ENCODE measurements at places on chromosomes 3 and 15. TPM values are rescaled to one million over a fixed set of nuclear protein-coding genes. Genes with fewer than 3 reads are reported as not detected.

DNA sequence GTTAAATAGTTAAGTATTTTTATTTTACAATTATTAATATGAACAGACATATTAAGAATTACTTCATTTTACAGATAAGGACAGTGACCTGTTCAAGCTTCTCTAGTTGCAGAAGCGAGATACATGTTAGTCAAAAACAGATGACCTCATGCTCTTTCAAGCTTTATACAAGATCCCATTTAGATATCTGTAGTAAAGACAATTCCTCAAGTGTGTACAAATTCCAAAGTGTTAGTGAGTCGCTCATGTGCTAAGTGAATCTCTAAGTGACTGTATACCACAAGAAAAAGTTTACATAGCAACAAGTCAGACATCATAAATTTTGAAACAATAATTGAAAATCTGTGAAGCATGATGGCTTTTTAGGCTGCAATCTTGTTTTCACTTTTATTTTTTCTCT is 293.8 kb downstream of the ROBO1 start:
- no peak for DNase-seq
- H3K27me3 ChIP-seq = no peaks in the 10 kb centered on the region
- no peaks in the 10 kb centered on the region for H3K36me3 ChIP-seq
- H3K27ac ChIP-seq = no peak overlapping the region
- no peak overlapping the region for H3K4me3 ChIP-seq
- no peaks in the 10 kb centered on the region for H3K4me1 ChIP-seq

DUOXA2 gene
- total RNA-seq = not detected

DNA sequence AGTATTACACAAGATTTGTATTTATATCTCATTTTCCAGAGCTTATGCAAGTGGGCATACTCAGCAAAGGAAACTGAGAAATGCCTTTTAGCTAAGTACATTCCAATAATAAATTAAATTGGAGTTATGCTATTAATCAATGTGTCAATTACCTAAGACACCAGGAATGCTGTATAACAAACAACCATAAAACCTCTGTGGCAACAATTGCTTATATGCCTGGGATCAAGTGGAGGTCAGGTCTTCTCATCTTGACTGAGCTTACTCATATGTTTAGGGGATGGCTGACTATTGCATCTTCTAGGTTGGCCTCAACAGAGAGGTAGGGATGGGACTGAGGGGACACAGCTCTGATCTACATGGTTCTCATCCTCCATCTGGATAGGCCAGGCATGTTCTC is 30.7 kb downstream of the CD200R1L start:
- H3K4me3 ChIP-seq = no peak overlapping the region
- H3K27me3 ChIP-seq = no peaks in the 10 kb centered on the region
- DNase-seq = peak; percentile 67
- no peaks in the 10 kb centered on the region for H3K36me3 ChIP-seq
- peaks cover 29% of the 10 kb centered on the region for H3K4me1 ChIP-seq

GRCh38 chr3:150433347-150433746 is 25.2 kb downstream of the TSC22D2 start:
- H3K27me3 ChIP-seq = no peaks in the 10 kb centered on the region
- H3K4me1 ChIP-seq = peaks cover 6% of the 10 kb centered on the region
- 0 out of 2 replicates have a peak, but pooled peaks cover 1% of the 10 kb centered on the region for H3K36me3 ChIP-seq
- no peak for DNase-seq
- H3K4me3 ChIP-seq = no peak overlapping the region

LSMEM2 gene
- under 0.01 TPM for total RNA-seq

DNA sequence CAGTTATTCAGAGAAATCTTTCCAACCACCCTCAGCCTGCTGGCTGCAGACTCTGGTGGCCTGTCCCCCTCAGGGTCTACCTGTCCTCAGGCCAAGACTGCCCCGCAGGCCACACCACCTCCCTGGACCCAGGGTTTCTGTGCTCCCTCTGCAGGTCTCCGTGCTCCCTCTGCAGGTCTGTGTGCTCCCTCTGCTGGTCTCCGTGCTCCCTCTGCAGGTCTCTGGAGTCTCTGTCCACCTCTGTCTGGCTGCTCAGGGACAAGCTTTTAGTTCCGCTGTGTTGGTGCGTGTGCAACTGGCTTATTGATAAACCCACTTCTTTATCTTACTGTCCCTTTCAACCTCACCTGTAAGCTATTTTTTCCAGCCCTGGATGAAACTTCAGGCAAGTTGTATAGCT is 30.1 kb downstream of the BDH1 start:
- no peak overlapping the region for H3K4me3 ChIP-seq
- no peak overlapping the region for H3K27ac ChIP-seq
- H3K27me3 ChIP-seq = peaks cover 5% of the 10 kb centered on the region
- peak; percentile 21 for DNase-seq

PAQR5 gene
- total RNA-seq = 2.7 TPM

DNA sequence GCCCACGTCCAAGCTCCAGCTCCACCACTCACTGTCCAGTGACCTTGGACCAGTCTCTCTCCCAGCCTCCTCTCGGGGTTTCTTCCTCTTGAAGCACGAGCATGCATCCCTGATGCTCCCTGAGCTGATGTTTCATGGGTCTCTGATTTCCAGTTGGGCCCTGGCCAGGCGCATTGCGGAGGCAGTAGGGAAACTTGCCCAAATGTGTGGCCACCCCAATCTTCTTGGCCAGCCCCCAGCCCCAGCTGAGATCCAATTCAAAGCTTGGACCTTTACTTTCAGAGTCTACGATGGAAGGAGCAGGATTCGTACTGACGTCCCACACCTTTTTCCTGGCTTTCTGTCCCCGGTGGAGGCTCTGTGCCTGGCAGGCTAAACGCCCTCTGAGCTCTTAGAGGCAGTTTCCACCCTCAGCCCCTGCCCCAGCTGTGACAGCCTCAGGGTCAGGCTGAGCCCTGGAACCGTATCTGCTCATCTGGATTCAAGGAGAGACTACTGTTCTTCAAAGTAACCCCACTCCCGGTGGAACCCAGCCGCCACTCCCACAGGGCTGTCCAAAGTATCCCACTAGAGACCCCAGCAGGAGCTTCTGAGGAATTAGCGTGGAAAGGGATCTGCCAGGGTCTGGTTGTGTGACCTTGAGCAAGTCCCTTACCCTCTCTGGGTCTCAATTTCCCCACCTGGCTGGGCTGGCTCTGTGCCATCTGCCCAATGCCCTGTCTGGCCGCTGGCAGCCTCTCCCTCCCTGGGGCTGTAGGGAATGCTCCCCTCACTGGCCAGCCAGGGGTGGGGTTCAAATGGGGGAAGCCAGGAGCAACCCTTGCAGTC is 37.4 kb downstream of the CPN2 start:
- H3K36me3 ChIP-seq = no peaks in the 10 kb centered on the region
- no peak overlapping the region for H3K4me3 ChIP-seq
- H3K27me3 ChIP-seq = peaks cover 70% of the 10 kb centered on the region
- H3K27ac ChIP-seq = no peak overlapping the region
- no peak for DNase-seq

TTLL13 gene
- not detected for total RNA-seq

EFHB gene
- under 0.01 TPM for total RNA-seq

DNA sequence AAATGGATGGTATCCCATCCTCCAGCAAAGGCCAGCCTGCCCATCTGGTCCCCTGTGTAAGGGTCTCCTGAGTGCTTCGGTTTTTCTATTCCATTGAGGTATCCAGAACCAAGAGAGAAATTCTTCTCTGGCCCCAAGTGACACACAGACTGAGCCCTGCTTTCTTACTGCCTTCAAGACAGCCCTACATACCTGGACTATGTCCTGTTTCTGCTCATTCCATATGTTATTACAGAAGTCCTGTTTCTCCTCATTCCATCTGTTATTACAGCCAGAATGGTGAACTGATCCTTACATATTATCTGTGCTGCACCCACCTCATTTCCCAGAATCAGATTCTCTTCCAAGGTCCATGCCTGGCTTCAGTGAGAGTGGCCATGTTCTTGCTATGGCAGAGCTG is 115.2 kb downstream of the DCLK3 start:
- H3K27ac ChIP-seq = no peak overlapping the region
- no peaks in the 10 kb centered on the region for H3K27me3 ChIP-seq
- H3K4me3 ChIP-seq = no peak overlapping the region
- peaks cover 20% of the 10 kb centered on the region for H3K4me1 ChIP-seq
- H3K36me3 ChIP-seq = no peaks in the 10 kb centered on the region
- no peak for DNase-seq

GRCh38 chr3:123419181-123419849 is 29.6 kb downstream of the ADCY5 start:
- DNase-seq = no peak
- peaks cover 72% of the 10 kb centered on the region for H3K27me3 ChIP-seq
- no peaks in the 10 kb centered on the region for H3K36me3 ChIP-seq
- no peak overlapping the region for H3K27ac ChIP-seq
- no peaks in the 10 kb centered on the region for H3K4me1 ChIP-seq

- no peaks in the 10 kb centered on the region for H3K27me3 ChIP-seq
- DNase-seq = no peak
- H3K36me3 ChIP-seq = no peaks in the 10 kb centered on the region
- H3K27ac ChIP-seq = no peak overlapping the region
- H3K4me3 ChIP-seq = no peak overlapping the region
- peaks cover 17% of the 10 kb centered on the region for H3K4me1 ChIP-seq
Measured at GRCh38 chr3:129622226-129622874, 15.9 kb upstream of the PLXND1 start.

DNAH12 gene
- under 0.01 TPM for total RNA-seq

- no peak overlapping the region for H3K27ac ChIP-seq
- H3K4me3 ChIP-seq = no peak overlapping the region
- H3K27me3 ChIP-seq = no peaks in the 10 kb centered on the region
- H3K36me3 ChIP-seq = peaks cover 24% of the 10 kb centered on the region
Measured at GRCh38 chr3:184341925-184342324, 4.5 kb downstream of the FAM131A start.

FBXO40 gene
- not detected for total RNA-seq

DNA sequence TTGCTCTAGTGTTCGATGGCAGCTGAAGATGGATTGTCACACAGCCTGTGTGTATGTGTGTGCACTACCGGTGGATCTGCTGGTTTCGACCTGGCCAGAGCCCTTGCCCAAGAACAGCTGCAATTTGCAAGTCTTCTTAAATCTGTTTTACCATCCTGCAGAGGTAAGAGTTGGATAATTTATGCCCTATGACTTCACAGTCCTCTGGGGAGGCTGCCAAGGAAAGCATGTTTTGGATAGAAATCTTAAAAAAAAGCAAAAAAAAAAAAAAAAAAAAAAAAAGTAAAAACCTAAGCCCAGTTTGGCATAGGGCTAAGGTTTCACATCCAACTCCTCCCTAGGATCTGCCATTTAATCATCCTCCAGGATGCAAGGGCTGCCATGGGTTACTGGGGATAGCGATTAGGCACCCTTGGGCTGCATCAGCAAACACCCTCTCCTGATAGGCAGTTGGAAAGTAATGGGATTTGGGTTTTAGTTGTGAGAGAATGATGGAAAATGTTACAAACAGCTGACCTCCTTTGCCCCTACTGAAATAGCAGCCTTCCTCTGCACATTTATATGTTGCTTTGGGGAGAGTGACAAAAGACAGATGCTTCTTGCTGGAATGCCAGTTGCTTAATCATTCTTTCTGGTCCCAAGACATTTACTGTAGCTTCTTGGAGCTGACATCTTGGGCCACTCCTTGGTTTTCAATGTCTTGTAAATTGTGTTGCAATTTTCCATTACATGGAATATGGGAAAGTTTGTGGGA is 35.4 kb downstream of the CD200R1L start:
- DNase-seq = peak; percentile 86
- H3K27ac ChIP-seq = peak overlapping the region; percentile 78
- H3K4me3 ChIP-seq = no peak overlapping the region

DNA sequence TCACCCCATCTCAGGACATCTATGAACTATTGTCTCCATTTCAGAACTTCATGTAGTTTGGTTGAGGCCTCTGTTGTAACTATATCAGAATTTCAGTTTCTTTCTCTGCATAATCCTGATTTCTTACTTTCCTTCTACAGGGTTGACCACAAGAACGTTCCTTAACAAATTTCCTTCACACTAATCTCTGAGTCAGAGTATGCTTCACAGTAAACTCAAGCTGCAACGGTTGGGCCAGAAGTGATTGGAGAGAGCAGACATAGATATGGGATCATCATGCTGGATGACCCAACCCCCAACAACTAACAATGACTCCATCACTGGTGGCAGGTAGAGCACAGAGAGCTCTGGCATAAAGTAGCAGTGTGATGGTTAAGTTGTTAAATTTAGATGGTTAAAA is 128.8 kb upstream of the OSTN start:
- peaks cover 17% of the 10 kb centered on the region for H3K4me1 ChIP-seq
- peak; percentile 95 for DNase-seq
- no peak overlapping the region for H3K4me3 ChIP-seq
- H3K36me3 ChIP-seq = no peaks in the 10 kb centered on the region

GRCh38 chr3:134384963-134385362 is 10.7 kb upstream of the AMOTL2 start:
- H3K36me3 ChIP-seq = no peaks in the 10 kb centered on the region
- DNase-seq = no peak
- H3K4me3 ChIP-seq = no peak overlapping the region
- H3K27ac ChIP-seq = no peak overlapping the region
- H3K4me1 ChIP-seq = peaks cover 3% of the 10 kb centered on the region

DNA sequence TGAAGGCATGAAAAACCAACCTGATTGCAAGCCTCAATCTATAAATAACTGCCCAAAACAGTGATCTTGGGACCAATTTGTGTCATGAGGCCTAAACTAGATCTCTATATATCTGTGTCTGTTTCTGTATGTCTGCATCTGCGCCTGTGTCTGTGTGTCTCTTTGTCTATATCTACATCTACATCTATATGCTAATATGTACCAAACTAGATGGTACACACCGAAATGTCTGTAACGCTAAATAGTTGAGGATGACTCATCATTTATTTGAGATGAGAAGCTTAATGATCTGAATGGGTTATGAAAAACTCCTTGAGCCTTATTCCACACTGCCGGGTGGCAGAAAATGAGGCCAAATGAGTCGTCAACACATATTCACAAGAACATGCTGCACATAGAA is 982.3 kb downstream of the ROBO2 start:
- H3K4me1 ChIP-seq = no peaks in the 10 kb centered on the region
- H3K4me3 ChIP-seq = no peak overlapping the region
- no peak overlapping the region for H3K27ac ChIP-seq

DNA sequence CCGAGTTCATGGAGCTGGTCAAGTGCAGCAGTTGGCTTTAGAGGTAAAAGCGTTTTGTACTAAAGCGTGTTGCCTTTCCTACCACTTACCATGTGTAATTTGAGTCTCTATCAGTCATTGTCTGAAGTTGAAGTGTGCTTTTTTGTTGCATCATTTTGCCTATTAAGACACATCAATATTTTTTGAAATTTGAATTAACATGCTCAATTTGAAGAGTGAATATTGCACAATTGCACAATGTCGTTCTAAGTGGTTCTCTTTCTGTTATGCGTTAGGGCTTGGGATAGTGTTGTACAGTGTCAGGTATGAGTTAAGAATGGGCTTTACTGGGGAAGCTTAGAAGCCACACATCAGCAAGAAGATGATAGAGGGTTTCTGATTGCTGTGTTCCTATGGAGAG is 84.0 kb upstream of the ACKR4 start:
- peaks cover 32% of the 10 kb centered on the region for H3K36me3 ChIP-seq
- no peak overlapping the region for H3K4me3 ChIP-seq
- no peaks in the 10 kb centered on the region for H3K4me1 ChIP-seq

DNA sequence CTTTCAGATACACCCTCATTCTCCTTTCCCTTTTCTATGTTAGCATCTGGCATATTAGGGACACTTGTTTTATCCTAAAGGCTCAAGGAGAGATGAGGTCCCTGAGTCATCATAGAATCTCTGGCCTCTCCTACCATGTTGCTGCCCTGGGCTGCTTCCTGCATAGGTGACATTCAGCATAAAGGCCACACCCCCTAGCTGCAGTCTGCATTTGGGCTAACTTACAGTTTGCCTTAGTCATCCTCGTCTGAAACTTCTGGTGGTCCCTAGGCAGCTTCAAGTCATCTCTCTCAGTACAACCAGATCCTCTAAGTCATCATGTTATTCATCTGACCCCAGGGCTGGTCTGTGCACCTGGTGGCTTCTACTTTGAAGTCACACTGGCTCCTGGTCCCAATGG is 982.7 kb upstream of the NR2F2 start:
- H3K36me3 ChIP-seq = no peaks in the 10 kb centered on the region
- H3K27me3 ChIP-seq = no peaks in the 10 kb centered on the region
- H3K27ac ChIP-seq = no peak overlapping the region
- no peak for DNase-seq
- H3K4me3 ChIP-seq = no peak overlapping the region
